Activated T-cell treated with anti-CD3 and anti-CD28 coated beads, Interleukin-2, amount 50 U/mL, for 4 hours (primary cell): ENCODE measurements at places on chromosomes 7 and 10. TPM values are rescaled to one million over a fixed set of nuclear protein-coding genes. Genes with fewer than 3 reads are reported as not detected.

- DNase-seq: no peak
Measured at GRCh38 chr10:79431891-79432831, 13.3 kb downstream of the ZCCHC24 start.

DNA sequence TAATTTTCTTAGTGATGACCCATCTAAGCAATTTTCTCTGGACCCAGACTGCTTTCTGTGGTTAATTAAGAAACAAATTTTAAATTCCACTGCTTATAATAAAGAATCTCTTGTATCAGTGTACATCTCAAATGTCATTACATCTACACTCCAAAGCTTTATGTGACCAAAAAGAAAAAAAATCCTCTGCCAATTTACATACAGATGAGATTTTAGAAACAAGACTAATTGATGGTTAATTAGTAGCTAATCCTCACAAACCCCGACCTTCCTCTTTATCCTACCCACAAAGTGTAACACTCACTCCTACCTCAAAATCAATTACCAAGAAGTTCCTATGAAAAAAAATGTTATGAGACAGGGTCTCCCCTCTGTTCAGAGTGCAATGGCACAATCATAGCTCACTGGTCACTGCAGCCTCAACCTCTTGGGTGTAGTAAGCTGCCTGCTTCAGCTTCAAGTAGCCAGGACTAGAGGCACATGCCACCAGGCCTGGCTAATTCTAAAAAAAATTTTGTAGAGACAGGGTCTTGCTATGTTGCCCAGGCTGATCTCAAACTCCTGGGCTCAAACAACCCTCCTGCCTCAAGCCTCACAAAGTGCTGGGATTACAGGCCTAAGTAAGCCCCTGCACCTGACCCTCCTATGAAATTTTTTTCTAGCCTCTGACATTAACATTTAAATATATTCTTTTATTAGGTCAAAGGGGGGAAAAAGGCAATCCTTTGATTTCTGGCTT is 14.8 kb downstream of the KIF5B start:
- DNase-seq: no peak

GBX1 gene
- total RNA-seq: not detected

- no peak for DNase-seq
Measured at GRCh38 chr10:95356-96115, 39.7 kb upstream of the ZMYND11 start.

DNA sequence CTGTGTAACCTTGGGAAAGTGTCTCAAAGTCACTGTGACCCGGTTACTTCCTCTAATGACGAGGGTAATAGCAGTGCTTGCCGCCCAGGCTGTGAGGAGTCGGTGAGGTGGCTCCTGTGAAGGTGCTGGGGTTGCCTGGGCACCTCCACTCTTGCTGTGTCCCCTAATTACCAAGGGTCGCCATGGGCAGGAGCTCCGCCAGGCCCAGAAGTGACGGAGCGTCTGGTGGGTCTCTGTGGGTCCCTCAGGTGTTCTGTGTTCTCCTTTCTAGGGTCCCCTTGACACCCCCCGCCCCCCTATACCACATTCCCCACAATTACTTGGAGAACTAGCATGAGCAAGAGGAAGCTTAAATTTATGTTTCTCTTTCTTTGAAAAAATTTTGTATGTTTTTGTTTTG is 161.5 kb downstream of the WDR37 start:
- no peak for DNase-seq

CALN1 gene
- total RNA-seq: 0.30 TPM

CRYGN gene
- not detected for total RNA-seq

DNA sequence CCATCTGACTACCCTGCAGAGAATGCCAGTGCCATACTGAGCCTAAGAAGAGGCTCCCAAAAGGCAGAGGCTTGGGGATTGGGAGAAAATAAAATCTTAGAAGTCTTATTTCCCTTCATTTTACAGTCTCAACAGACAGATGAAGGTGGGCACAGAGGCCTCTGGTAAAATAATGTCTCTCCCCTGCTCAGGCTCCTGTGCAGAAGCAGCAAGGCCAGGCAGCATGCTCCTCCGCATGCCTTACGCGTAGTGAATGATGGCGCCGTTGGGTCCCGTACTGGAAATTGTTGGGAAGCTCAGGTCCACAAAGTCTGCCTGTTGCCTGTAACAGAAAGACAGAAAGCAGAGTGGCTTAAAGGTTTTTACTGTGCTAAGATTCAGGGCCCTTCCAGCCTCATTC is 45.8 kb downstream of the XPNPEP1 start:
- DNase-seq: no peak

DNA sequence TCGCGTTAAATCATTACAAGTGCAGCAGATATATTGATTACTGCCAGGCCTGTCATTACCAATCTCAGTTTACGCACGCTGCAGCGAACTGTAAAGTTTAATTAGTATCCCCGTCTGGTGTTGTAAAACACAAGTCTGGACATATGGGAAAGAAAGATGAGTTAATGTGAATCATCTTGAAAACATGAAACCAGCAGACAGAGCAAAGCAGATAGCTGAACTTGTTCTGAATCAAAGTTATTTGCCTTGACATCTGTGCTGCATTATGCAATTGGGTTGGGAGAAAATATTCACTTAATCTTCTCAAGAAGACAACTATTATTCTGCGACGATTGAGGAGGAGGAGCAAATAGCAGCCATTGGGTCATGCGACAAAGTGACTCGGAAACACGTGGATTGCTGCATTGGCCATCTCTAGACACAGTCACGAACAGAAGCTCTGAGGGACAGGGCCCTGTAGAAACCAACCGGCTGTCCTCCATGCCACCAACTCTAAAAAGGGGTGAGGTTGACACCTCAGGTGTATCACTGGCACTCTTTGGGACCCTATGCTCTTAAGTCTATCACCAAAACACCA is 156.3 kb upstream of the C7orf33 start:
- DNase-seq: no peak

DNA sequence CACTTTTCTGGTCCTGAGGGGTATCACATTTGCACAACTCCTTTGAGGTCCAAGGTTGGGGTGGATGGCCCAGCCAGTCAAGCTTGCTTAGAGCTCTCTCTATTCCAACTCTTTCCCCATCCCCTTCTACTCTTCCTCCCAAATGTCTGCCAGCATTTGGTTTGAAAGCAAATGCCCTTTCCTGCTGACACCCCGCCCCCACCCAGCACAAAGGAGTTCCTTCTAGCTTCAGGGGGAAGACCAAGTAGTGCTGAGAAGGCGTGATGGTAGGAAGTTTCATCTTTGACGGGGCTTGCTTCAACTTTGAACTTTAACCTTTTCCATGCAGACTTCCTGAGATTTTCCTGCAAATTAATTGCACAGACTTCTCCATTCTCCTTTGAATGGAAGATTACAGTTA is 137.5 kb upstream of the TCF7L2 start:
- no peak for DNase-seq

DNA sequence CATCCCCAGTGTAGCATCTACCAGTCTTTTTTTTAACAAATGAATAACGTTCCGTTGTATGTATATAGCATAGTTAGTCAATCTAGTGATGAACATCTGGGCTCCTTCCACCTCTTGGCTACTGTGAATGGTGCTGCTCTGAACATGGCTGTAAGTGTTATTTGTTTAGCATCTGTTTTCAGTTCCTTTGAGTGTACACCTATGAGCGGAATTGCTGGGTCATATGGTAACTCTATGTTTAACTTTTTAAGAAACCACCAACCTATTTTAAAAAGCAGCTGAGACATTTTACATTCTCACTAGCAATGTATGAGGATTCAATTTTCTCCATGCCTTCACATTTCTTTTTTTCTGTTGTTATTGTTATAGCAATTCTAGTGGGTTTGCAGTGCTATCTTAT is 178.2 kb downstream of the DNAJC1 start:
- DNase-seq: no peak

SPDYE6 gene
- not detected for total RNA-seq

GRCh38 chr10:132059760-132060508 is 5.8 kb upstream of the JAKMIP3 start:
- no peak for DNase-seq

NEUROG3 gene
- not detected for total RNA-seq

DNA sequence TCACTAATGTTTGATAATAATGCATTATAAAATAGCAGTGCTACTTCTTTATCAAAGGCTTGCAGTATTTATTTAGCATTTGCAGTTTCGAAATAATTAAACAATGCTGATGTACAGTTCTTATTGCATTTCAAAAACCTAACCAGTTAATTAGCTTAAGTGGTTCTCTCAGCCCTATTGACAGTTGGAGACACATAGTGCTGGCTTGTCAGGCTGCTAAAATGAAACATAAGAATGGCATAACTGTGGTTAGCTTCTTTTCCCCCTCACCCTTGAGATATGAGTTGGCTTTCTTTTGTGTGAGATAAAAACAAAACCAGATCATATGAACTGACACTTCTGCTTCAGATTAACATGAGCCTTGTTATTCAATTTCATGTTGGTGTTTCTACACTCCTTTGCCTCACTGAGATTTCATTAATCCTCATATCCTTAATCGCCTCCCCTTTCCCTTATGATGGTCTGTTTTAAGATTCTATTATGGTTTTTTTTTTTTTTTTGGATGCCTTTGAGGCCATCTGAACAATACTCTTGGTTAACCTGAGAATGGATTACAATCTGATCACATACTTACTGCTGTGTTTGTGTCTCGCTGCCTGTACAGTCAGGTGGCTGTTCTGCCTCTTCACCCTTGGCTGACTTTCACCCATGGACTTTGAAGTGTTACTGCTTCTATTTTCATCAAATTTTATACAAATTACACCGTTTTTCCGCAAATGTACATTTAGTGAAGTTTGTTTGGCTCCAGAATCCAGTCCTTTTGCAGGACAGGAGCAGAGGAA is 108.0 kb downstream of the SDK1 start:
- DNase-seq: no peak

POM121L12 gene
- total RNA-seq: not detected

GRCh38 chr10:62582804-62583208 is 208.6 kb downstream of the ZNF365 start:
- no peak for DNase-seq

GRCh38 chr10:30434273-30435072 is 489 bp downstream of the MAP3K8 start:
- DNase-seq: peak; percentile 63

DNA sequence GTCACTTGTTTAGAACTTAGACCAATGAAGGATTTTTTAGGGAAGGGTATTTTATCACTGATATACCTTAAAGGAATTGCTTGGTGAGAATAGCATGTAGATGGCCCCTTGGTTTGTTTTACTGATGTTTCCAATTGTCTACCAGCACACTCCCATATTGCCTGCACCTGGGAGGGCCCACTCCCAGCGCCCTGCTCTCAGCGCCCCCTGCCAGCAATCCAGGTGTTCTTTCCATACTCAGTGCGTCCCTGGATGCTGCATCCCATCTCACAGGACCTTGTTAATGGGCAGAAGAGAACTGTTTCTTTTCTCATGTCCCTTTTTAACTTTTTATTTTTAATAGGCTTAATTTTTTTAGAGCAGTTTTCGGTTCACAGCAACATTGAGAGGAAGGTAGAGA is 24.1 kb upstream of the SFRP5 start:
- DNase-seq: no peak

ATOH7 gene
- not detected for total RNA-seq

DNA sequence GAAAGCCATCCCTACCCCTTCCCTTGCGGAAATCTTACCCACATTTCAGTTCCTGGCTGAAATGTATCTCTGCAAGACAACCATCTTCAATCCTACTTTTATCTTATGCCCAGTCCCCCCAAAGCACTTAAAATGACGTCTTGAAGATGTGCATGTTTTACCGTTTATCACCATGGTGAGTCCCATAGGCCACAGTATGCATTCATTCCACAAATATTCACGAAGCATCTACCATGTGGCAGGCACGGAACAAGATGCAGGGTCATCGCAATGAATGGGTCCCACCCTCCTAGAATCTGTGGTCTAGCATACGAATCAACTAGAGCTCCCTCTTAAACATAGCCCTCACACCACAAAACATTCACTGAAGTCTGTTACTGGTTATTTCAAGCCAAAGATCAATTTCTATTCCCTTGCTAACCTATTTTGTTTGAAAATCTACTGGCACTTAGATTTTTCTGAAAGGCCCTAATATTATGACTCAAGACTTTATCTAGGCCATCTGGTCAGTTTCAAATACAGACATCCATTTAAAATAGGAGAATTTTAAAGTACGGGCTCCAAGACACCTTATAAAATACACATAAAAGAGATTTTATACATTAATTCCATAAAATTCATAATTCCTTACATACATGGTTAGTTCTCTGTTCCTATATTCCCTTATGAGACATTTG is 99.4 kb downstream of the PARD3 start:
- DNase-seq: no peak

OGA gene
- 72.2 TPM for total RNA-seq

GRCh38 chr7:99106821-99107241 is 37.1 kb downstream of the SMURF1 start:
- no peak for DNase-seq

PALD1 gene
- total RNA-seq: 0.90 TPM

DNA sequence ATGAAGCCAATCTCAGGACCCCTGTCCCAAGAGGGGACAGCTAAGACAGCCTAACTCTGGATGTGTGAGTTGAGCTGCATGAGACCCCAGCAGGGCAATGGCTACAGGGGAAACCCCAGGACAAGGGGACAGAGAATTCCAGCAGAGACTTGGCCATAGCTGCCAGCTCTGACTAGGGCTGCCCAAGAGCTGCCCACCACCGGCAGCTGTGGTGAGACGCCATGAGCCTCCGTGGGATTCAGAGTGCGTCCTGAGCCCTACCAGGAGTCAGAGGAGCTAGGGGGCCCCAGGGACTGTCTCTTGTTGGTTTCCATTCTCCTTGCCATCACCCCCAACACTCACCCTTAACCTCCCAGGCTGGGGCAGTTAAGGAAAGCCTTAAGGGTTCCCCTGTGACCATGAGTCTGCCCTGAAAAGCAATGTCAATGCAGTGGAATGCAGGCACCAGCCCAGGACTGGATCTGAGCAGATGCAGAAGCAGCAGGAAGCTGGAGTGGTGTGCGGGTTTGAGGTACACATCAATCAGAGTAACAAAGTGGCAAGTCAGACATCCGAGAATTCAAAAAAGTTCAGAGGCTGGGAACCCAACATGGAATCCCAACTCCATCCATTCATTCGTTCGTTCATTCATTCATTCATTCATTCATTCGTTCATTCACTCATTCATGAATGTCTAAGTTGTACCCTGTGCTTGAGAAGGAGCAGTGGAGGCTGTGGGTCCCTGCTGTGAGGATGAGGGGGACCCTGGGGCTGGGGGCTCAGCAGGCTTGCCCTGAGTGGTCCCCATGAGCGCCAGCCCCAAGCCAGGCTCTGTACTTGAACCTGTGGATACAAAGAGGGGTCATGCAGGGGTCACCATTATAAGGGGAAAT is 52.9 kb downstream of the C10orf120 start:
- no peak for DNase-seq

- DNase-seq: no peak
Measured at GRCh38 chr7:135978624-135979023, 1.5 kb upstream of the MTPN start.

JAKMIP3 gene
- total RNA-seq: 0.08 TPM

- no peak for DNase-seq
Measured at GRCh38 chr7:139647814-139648390, 124.4 kb downstream of the CLEC2L start.

GPNMB gene
- 0.26 TPM for total RNA-seq

OPN1SW gene
- not detected for total RNA-seq

GRCh38 chr7:41448104-41448503 is 254.8 kb downstream of the INHBA start:
- no peak for DNase-seq

- no peak for DNase-seq
Measured at GRCh38 chr7:70520611-70521010, 611.3 kb upstream of the GALNT17 start.

PTPRN2 gene
- total RNA-seq: 0.63 TPM

- no peak for DNase-seq
Measured at GRCh38 chr10:12847361-12847975, 154.0 kb downstream of the CCDC3 start.

EGR2 gene
- 121 TPM for total RNA-seq
